ENCODE measurements at places on chromosomes 1 and 21.
A peak's percentile ranks its signal among the peaks of the same experiment; 100 is the strongest.

GRCh38 chr1:222923506-222923905, 108.7 kb downstream of the DISP1 start:
- no peak for DNase-seq

GRCh38 chr1:9792156-9793042, 31.4 kb downstream of the CLSTN1 start:
- DNase-seq, result no peak

DNA sequence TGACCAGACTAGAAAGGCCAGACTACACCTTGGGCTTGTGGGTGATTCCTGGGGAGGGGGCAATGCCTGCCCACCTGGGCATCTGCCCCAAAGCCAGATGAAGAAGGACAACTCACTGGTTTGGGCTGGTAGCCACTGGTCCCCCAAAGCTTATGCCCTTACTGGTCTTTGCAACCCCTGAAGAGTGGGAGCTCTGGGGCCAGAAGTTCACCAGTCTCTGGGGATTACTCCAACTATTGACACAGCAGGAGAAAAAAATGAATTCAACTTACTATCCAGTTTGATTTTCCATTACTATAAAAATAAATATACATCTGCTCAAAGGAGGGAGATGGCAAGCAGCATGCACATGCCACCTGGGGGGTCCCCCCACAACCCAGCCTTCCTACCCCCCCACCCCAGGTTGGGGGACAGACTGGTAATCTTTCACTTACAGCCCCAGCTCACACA, 2.6 kb downstream of the AHDC1 start:
- no peak for DNase-seq

- no peak for DNase-seq
Observed at GRCh38 chr1:235749755-235750300, 100.2 kb upstream of the GNG4 start.

- no peak for DNase-seq
Observed at GRCh38 chr1:204513117-204513716, 3.0 kb upstream of the MDM4 start.

DNA sequence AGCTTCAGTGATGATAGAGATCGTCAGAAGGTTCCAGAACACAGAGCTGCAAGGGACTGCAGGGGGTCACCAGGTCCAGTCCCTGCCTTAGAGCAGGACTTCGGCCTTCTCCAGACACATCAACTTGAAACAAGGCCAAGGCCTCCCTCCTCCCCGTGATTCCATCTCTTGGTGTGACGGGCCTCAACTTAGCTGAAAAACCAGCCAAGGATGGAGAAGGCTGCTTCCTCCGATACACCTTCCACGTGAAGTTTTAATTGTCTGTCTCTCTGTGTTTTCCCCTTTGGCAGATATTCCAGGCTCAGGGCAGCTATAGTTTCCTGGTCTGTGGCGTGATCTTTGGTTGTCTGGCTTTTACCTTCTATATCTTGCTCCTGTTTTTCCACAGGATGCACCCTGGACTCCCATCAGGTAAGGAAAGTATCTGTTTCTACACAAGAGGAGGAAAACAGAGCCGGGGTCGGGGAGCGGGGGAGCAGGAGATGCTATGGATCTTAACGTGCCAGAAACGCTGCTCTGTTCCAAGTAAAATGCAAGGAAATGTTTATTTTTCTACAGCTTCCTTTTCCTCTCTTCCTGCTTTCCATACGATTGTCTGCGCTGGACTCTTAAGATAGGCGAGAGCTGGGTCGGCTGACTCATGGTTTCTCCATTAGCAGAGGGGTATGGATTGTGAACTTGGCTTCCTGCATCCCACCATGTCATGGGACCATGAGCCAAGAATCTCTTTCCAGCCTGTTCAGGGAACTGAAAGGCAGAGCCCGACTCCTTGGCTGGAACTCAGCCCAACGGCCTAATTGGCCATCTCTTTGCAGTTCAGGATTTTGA, 32.8 kb downstream of the ELK4 start:
- DNase-seq, result no peak

- DNase-seq, result peak; percentile 84
Observed at GRCh38 chr1:241612533-241613477, 27.4 kb downstream of the CHML start.

DNA sequence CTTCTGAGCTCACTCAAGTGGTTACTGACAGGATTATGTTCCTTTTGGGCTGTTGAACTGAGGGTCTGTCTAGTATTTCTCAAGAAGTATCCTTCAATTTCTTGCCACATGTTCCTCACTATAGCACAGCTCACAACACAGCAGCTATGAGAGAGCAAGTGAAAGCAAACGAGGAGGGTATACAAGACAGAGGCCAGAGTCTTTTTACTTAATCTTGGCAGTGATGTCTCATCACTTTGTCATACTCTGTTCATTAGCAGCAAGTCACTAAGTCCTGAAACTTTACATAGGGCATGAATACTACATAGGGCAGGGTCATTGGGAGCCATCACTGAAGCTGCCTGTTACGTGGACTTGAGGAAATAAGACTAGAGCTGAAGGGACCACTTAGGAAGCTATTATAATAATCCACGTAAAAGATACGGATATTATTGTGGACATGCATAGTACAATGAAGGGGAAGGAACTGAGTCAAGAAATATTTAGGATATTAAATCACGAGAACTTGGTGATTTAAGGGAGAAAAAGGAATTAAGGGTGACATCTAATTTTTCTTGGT, 63.7 kb downstream of the SLC30A7 start:
- DNase-seq, result peak; percentile 42

GRCh38 chr1:17060306-17060749, 6.5 kb upstream of the SDHB start:
- no peak for DNase-seq

- DNase-seq, result no peak
Observed at GRCh38 chr1:245946905-245947304, 560.2 kb downstream of the SMYD3 start.

- peak; percentile 39 for DNase-seq
Observed at GRCh38 chr1:161736335-161736969, 13.1 kb upstream of the DUSP12 start.

- peak; percentile 66 for DNase-seq
Observed at GRCh38 chr1:64223329-64224151, 20.1 kb downstream of the UBE2U start.

GRCh38 chr1:205199931-205200299, 11.6 kb downstream of the DSTYK start:
- DNase-seq, result no peak

DNA sequence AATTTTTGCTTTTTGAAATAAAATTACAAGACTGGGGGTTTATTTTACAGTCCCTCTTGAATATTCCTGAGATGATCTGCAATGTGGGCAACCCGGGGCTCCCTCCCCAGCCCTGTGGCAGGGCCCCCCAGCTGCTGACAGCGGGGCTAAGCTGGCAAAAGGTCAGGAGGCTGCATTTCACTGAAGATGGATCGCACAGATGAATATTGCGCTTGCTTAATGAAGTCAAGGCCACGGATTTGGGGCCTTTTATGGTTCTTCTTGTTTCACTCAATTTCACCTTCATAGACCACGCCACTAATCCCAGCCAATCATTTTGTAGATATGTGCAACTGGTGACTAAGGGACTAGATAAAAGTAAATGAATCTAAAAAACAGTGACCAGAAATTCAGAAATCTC, 50.8 kb upstream of the SLC22A15 start:
- no peak for DNase-seq

- peak; percentile 65 for DNase-seq
Observed at GRCh38 chr1:30929135-30929889, 20.8 kb upstream of the SDC3 start.

- no peak for DNase-seq
Observed at GRCh38 chr1:167645625-167646414, 15.8 kb downstream of the RCSD1 start.

DNA sequence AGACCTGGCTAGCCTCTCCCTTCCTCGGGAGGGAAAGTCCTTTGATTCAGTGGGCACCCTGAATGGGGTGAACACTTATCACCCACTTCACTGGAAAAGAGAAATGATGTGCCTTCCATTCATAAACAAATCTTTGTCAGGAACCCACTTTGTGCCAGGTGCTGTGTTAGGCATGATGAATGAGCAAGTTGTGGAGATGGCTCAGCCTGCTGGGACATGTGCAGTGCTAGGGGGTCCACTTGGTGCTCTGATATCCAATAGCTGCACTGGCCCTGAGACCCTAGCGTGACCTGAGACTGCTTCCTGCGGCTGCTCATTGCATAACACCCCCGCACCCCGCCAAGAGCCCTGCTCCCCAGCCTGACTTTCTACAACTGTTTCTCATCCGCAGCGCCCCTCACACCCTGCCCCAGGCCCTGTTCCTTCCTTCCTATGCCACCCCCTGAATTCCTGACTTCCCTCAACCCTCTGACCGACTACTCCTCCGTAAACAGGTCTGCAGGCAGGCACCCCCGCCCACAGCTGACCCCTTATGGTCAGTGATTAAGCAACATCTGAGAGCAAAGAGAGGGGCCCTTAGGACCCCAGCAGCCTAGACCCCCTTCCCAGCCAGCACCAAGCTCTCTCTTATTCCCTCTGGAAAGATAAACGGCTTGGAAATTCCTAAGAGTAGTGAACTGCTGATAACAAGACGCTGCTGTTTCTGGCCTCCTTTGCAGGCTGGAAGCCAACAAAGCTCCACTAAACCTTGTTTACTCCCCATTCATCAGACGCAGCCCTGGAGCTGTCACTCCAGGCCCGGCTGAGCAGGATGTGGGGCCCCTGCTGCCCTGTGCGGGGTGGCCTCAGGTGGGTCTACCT, 12.9 kb downstream of the CSRP1 start:
- no peak for DNase-seq

- no peak for DNase-seq
Observed at GRCh38 chr1:210686841-210687240, 358.1 kb downstream of the HHAT start.

DNA sequence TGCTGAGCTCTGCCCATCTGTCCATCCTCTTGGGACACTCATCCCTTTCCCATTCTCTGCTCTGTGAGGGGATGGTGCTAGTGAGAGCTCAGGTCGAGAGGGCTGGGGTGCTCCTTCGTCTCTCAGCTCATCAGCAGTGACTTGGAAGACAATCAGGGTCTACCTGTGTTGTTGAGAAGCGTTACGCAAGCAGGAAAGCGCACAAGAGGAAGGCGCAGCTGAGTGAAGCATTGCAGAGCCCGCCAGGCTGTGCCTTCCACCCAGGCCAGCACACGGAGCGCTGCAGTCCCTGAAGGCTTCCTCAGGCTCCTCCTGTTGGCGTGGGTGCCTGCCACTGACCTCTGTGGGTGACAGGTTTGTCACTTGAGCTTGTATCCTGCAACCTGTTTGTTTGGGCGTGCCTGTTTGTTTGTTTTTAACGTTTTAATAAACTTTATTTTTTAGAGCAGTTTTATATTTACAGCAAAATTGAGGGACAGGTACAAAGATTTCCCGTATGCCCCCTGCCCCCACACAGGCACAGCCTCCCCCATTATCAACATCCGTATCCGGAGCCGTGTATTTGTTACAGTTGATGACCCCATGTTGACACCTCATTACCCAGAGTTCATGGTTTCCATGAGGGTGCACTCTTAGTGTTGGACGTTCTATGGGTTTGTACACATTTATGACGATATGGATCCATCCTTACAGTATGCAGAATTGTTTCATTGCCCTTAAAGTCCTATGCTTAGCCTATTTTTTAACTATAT, 36.7 kb downstream of the ADARB1 start:
- DNase-seq, result no peak

- no peak for DNase-seq
Observed at GRCh38 chr21:14961502-14961901, 103.3 kb downstream of the NRIP1 start.

DNA sequence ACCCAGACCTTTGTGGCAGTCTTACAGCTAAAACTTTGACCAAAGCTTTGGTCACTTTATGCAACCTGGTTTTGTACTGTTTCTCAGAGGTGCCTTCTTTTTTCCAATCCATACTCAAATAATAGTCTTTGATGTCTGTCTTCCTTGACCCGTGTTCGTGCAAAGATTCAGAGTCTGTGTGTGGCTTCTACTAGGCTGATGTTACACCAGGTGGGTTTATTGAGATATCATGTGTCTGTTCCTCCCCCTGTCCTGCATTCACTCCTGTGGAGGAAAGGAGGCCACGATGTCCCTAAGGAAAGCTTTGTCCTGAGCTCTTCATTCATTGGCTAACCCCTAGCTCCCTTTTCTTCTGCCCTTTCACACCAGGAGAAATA, 15.0 kb upstream of the IKBKE start:
- DNase-seq, result no peak

DNA sequence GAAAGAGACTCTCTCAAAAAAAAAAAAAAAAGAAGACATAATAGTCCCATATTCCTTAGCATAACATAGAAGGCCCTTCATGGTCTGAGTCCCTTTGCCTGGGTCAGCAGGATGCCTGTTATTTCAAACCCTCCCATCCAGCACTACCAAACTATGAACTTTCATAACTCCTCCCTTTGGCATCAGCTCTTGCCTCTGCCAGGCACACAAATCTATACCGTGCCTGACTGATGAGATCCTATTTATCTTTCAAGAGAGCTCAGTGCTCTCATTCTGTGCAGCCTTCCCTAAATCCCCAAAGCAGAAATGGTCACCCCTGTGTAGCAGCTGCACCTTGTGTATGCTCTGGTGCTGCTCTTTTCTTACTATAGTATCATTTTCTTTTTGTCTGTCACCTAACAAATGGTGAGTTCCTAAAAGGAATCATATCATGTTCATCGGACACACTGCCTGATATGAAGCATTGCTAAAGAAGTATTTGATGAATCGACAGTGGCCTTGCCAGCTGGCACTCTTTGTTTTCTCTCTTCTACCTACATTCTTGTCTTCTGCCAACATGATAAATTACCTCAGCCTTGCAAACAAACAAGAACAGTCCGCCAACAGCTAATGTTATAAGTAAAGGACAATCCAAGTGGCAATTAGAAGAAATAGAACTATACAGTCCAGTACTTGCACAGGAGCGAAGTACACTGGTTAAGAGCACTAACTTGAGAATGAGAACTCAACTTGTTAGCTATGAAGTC, 29.9 kb downstream of the FMO4 start:
- DNase-seq, result no peak

- no peak for DNase-seq
Observed at GRCh38 chr21:42653231-42654061, at the start of gene PDE9A. Gene PDE9A (plus strand): TSS chr21:42653621. CDS start chr21:42653815, 194 bp downstream.

DNA sequence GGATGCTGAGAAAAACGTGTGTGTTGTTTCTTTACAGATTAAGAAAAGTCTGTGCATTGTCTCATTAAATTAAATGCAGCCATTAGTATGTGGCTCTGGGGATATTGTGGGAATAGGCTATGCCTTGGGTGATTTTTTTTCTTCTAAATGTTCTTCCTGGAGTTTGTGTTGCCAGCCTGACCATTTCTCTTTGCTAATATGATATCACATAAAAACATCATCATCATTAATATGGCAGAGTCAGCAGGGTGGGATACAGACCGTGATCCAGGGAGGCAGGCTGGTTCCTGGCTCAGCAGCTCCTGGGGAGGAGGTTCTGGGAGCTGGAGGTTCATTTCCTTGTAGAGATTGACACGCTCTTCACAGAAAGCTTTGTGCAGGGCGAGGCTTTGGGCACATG, 60.7 kb upstream of the SELENON start:
- no peak for DNase-seq

DNA sequence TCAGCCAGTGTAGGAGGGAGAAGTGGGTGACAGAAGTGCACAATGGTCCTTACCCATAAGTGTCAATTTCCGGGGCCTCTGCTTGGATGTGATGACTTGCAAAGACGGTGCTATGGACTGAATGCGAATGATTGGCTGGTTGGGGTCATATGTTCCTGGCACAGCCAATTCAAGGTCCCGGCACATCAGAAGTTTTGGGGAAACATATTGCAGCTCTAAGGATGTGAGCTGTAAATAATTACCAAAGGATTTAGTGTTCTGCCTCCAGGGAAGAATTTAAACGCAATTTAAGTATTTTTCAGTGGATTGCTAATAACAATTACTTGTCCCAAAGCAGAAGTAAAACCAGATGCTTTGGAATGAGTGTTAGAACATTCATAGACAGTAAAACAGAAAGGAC, 26.9 kb upstream of the EXOSC10 start:
- DNase-seq, result no peak
